Activated CD4-positive, alpha-beta T cell treated with anti-CD3 and anti-CD28 coated beads for 36 hours (primary cell): ENCODE measurements at places on chromosomes 5 and 9. TPM values are rescaled to one million over a fixed set of nuclear protein-coding genes. Genes with fewer than 3 reads are reported as not detected.
A peak's percentile ranks its signal among the peaks of the same experiment; 100 is the strongest.

DNA sequence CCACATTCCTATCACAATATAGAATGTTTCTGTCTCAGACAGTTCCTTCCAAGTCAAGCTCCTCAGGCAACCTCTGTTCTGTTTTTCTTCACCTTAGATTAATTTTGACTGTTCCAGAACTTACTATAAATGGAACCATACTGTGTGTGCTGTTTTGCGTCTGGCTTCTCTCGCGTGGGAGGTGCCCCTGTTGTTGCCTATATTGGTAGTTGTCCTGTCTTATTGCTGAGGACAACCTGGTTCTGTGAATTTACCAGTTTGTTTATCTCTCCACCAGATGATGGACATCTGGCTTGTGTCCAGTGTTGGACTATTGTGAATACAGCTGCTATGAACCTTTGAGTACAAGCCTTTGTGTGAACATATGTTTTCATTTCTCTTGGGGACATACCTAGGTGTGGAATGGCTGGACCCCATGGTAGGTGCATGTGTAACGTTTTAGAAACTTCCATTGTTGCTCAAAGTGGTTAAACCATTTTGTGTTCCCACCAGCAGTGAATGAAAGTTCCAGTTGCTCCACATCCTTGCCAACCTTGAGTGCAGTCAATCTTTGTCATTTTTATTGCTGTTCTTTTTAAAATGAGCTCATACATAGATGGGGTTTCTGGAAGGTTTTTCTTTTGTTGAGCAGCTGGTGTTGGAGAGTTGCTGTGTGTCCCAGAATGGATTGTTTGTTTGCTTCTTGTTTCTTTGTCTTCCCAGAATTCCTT is 18.1 kb downstream of the HMCN2 start:
- H3K4me1 ChIP-seq = no peaks in the 10 kb centered on the region
- H3K4me3 ChIP-seq = no peak overlapping the region
- H3K27me3 ChIP-seq = peaks cover 13% of the 10 kb centered on the region
- DNase-seq = no peak
- H3K36me3 ChIP-seq = no peaks in the 10 kb centered on the region

DNA sequence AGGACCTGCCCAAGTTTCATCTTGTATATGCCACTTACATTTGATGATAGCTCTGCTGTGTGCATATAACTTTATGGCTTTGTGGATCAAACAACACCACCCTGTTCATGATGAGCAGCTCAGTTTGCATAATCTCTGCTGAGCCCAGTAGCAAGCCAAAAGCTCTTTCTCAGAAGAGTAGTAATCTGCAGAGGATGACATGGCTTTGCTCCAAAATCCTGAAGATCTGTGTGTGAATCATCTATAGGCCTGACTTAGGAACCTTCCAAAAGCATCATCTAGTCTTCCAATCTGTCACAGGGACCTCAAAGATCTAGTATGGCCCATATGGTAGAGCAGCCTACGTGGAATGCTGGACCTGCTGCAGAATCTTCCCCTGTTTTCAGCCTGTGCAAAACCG is 394.6 kb downstream of the PSAT1 start:
- H3K4me3 ChIP-seq = no peak overlapping the region
- no peaks in the 10 kb centered on the region for H3K4me1 ChIP-seq
- no peak overlapping the region for H3K27ac ChIP-seq
- H3K27me3 ChIP-seq = peaks cover 10% of the 10 kb centered on the region

DNA sequence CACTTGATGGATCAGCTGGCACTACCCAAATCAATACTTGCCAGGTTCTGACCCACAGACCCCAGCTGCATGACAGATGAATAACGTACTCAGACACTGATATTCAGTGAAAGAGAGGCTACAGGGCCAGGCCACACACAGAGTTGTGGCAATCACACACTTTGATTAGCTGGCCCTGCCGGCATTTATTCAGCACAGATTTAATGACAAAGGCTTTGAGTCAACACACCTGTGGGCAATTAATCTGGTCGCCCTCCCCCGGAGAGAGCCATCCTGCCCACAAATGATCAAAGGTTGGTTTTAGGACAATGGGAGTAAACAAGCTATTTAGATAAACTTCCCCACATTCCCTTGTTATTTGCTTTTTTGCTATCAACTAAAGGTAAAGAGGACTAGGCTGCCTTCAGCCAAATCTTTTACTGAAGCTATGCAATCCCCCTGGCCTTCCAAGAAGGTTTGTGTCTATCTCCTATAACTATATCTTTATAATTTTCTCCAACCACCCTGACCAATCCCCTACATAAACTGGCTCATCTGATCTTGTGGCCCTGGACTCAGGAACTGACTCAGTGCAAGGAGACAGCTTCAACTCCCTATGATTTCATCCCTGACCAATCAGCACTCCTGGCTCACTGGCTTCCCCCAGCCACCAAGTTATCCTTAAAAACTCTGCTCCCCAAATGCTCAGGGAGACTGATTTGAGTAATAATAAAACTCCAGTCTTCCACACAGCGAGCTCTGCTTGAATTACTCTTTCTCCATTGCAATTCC is 12.7 kb upstream of the TRIM32 start:
- H3K27ac ChIP-seq = no peak overlapping the region
- no peaks in the 10 kb centered on the region for H3K27me3 ChIP-seq
- H3K4me1 ChIP-seq = no peaks in the 10 kb centered on the region
- H3K36me3 ChIP-seq = peaks cover 6% of the 10 kb centered on the region

DNA sequence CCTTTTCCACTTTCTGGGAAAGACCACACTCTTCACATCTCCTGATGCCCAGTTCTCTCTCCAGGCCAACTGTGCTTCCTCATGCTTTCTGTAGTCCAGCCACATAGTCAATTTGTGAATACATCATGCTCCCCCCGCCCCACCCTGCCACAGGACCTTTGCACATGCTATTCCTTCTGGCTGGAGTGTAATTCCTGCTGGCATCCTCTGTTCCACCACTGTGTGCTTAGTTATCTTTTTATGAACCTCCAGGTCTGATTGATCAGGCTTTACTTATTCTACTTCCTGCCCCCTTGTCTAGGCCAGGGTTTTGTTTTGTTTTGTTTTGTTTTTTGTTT is 372.6 kb upstream of the RIOK2 start:
- H3K27me3 ChIP-seq = peaks cover 2% of the 10 kb centered on the region
- no peak overlapping the region for H3K27ac ChIP-seq
- H3K36me3 ChIP-seq = no peaks in the 10 kb centered on the region
- no peak for DNase-seq

DNA sequence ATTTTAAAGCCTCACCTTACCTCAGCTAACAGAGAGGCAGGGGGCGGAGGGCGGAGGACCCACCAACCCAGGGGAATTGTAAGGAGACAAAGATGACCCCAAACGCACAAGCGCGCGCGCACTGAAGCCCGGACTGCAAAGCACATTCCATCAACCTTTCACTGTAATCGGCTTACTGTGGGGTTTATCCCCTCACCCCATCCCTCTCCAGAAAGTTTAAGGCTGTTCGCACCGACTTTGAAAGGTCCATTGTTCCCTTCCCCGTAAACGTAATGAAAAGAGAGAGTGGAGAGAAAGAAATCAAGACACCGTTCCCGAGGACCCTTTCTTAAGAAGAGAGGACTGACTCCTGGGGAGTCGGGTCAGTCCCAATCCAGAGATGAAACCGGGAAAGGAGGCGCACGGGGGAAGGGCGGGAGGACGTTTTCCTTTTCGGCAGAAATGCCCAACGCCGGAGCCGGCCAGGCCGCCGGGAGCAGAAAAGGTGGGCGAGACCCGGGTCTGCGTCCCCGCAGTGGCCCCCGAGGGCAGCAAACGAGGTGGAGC is 464 bp downstream of the CEMIP2 start:
- DNase-seq = peak; percentile 41
- H3K27ac ChIP-seq = peak overlapping the region; percentile 91
- H3K36me3 ChIP-seq = peaks cover 17% of the 10 kb centered on the region
- peaks cover 50% of the 10 kb centered on the region for H3K4me1 ChIP-seq

GRCh38 chr9:92527832-92528521 is 7.8 kb downstream of the ECM2 start:
- H3K4me3 ChIP-seq = no peak overlapping the region
- H3K27ac ChIP-seq = no peak overlapping the region
- H3K27me3 ChIP-seq = no peaks in the 10 kb centered on the region
- no peak for DNase-seq
- peaks cover 5% of the 10 kb centered on the region for H3K36me3 ChIP-seq
- no peaks in the 10 kb centered on the region for H3K4me1 ChIP-seq

- no peak overlapping the region for H3K4me3 ChIP-seq
- H3K36me3 ChIP-seq = no peaks in the 10 kb centered on the region
- H3K27ac ChIP-seq = no peak overlapping the region
These were observed 53.4 kb downstream of the SNX18 start for GRCh38 chr5:54570916-54571315.

NR5A1 gene
- not detected for total RNA-seq

PRUNE2 gene
- total RNA-seq = 0.57 TPM

SLC30A5 gene
- 45.1 TPM for total RNA-seq

DHFR gene
- total RNA-seq = 105 TPM

SLC1A3 gene
- 0.16 TPM for total RNA-seq

ATP10B gene
- not detected for total RNA-seq
